ENCODE measurements at places on chromosomes 16 and 17.
A peak's percentile ranks its signal among the peaks of the same experiment; 100 is the strongest.

DNA sequence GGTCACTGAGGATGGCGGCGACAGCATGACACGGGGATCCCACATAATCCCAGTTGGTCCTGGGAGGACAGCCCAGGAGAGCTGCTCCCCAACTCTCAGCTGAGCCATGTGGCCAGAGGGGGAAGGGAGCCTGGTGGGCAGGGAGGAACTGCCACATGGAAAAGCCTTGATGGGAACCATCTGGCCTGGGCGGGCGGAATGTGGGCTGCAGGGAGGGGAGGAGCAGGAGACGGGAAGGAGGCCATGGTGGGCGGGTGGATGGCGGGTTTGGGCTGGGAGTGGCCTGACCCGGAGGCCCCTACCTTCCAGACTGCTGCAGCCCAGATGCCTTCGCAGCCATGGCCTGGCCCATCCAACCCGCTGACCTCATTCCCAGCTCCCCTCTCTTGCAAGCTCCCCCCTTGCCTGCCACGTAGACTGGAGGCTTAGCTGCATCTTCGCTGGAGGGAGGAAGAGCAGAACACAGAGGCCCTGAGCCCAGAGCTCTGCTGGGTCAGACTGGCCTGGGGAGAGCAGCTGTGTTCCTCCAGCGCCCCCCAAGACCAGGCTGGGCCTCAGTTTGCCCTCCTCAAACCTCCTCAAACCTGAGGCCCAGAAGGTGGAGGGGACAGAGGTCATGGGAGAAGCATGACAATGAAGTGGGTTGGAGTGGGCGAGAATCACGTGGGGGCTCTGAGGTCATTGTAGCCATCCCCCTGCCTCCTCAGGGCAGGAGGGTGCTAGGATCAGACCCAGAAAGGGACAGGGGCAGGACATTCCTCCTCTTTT, 8.2 kb upstream of the COL1A1 start:
- no peak for DNase-seq

GRCh38 chr16:22424161-22424937, 49.9 kb upstream of the CDR2 start:
- DNase-seq = no peak

- no peak for DNase-seq
Observed at GRCh38 chr16:84449156-84450140, 55.0 kb downstream of the MEAK7 start.

DNA sequence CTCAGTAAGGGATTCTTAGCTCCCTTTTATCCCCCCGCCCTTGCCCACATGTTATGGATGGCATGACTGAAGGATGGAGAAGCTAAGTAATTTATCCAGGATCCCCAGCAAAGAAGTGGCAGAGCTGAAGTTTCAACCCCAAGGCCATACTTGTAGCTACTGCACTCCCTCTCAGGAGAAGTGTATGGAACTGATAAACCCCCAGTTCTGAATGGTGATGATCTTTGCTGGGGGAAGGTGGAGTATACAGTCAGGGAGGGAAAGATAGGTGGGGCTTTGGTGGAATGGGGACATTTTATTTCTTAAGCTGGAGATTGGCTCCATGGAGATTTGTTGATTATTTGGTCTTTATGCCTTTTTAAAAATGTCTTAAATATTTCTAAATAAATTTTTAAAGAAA, 58.3 kb downstream of the TNRC6C start:
- DNase-seq = no peak

GRCh38 chr16:8943001-8943763, 20.5 kb downstream of the USP7 start:
- DNase-seq = no peak

- DNase-seq = no peak
Observed at GRCh38 chr17:48630925-48631692, 5.0 kb upstream of the HOXB9 start.

DNA sequence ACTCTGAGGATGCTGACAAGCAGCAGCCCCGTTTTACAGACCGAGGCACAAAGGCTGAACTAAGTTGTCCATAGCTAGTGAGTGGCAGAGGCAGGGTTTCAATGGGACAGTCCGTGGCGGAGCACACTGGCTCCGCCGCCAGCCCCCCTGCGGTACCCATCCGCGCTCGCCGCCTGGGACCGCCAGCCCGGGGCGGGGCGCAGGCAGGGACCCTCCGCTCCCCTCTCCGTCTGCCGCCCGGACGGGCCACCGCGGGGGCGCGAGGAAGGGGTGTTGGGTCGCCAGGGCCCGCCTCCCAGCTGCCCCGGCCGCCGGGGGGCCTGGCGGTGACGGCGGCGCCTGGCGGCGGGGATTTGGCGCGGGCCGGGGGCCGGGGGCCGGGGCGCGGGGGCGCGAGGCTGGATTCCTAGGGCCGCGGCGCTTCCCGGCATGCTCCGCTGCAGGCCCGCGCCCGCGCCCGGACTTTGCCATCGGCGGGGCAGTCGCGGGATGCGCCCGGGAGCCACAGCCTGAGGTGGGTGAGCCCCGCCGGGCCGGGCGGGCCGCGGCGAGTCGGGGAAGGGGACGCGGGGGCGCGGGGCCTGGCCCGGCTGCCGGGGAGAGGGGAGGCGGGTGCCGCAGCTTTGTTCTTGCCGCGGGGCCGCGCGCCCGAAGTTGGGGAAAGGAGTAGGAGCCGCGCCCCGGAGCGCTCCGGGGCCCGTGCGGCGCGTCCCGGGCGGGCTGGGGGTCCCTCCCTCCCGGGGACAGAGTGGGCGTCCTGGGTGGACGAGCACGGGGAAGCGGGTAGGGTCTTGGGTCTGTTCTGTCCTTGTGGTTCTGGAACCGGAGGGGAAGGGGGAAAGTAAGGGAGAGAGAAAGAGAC, at the start of gene TMEM98:
TMEM98 (plus strand) TSS at position 430 of the 862 bp plus-strand sequence. CDS start 3,376 bp downstream, outside the sequence.
- no peak for DNase-seq

GRCh38 chr16:88703486-88704309, 2.5 kb downstream of the RNF166 start:
- DNase-seq = peak; percentile 98

DNA sequence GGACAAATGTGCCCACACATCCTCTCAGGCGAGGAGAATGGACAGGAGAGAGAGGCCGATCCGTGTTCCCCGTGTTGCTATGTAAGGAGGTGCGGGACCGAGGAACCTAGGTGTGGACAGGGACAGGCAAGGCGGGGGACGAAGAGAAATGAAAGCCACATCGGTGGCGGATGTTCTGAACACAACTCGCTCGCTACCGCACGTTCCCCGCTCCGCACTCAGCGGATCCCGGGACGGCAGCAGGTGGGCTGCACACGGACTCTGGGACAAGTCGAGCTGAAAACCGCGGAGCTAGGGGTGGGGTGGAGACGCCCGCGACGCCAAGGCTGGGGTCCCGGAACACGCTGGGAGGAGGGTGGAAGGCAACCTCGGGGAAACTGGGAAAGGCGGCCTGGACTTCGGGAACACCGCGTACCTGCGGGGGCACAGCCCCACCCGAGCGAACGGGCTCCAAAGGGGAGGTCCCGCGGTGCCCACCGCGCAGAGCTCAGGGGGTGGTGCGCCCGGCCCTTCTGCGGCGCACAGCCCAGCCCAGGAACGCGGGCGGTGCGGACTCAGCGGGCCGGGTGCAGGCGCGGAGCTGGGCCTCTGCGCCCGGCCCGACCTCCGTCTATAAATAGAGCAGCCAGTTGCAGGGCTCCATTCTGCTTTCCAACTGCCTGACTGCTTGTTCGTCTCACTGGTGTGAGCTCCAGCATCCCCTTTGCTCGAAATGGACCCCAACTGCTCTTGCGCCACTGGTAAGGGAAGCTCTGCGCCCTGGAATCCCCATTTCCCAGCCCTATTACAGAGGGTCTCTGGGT, at the start of gene MT1E:
MT1E (plus strand) TSS at position 642 of the 803 bp plus-strand sequence; CDS start at position 713, 71 bp downstream.
- peak; percentile 71 for DNase-seq

DNA sequence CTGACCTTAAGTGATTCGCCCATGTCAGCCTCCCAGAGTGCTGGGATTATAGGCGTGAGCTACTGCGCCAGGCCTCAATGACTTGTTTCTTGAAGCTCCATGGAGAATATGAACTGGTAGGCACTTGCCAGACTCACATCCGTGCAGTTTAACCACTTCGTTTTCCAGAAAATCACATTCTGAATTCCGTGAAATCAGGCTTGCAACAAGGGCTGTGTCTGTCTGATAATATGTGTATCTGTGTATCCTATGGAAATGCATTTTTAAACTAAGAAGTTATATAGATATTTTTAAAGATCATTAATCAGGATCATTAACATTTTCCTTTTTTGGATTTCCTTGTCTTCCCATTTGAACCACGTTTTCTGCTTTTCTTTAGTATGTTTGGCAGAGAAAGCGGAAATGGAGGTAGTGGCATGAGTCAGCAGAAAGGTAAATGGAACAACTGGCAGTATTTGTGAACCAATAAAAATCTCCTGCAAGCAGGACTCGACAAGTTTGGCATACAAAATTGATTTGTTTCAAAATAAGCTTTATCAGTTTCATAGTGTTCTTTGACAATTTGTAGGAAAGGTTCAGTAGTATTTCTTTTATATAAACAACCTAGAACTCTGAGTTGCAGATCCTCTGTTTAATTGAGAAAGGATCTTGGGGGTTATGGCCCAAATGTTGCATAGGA, 33.0 kb downstream of the USP10 start:
- peak; percentile 49 for DNase-seq

DNA sequence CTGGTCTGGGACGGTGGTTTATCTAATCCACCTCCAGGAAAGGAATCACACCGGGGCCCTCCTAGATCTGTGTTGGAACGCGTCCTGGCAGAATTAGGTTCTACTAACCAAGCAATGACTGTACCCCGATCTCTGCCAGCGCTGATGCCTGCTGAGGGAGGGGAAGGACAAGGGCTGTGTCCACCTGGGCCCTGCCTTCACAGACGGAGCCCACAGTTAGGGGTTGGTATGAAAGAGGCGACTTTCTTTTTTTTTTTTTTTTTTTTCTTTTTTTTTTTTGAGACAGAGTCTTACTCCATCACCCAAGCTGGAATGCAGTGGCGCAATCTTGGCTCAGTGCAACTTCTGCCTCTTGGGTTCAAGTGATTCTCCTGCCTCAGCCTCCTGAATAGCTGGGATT, 9.9 kb upstream of the KRT19 start:
- DNase-seq = no peak

DNA sequence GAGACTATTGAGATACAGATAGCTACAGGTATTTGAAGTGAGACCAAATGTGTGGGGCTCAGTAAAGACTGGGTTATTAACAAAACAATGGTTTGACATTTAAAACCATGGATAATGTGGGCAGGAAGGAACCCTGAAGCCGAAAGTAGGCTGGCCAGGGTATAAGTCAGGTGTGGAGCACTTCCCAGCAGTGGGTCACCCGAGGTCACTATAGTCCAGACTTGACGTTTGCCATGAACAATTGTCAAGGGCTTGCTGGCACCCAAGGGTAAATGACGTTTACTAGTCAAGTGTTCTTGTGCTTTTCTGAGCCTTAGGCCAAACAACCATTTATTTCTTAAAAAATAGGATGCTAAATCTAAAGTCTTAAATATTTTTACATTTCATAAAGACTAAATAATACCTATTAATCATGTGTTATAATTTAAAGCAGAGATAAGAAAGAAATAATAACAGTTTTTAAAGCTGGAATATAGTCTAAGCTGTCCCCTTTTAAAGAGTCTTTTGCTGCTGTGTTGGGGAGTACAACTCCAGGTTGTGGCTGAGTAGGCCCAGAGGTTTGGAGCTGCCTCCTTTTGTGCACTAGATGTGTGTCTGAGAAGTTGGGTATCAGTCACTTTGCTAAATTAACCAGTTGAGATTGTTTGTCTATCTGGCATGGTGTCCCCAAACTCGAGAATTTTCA, 15.7 kb downstream of the ALDH3A2 start:
- DNase-seq = no peak

- DNase-seq = no peak
Observed at GRCh38 chr16:54616610-54617009, 314.1 kb upstream of the IRX5 start.

DNA sequence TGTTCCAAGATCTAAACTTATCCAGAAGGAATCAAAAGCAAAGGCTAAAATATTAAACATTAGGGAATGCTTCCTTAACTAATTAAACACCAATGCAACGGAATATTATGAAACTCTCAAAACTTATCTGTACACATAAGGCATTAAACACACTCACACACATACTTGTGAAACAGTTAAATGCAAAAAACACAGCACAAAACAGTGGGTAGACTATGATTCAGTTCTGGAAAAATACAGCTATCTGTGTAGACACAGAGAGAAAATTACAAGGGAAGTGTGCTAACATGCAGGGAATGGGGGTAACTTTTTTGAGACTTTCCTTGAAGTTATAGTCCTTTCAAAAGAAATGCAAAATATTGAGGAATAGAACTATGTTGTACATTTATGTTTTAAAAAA, 36.7 kb upstream of the CCL1 start:
- no peak for DNase-seq

GRCh38 chr17:79023180-79023705, 726 bp upstream of the C1QTNF1 start:
- DNase-seq = no peak

DNA sequence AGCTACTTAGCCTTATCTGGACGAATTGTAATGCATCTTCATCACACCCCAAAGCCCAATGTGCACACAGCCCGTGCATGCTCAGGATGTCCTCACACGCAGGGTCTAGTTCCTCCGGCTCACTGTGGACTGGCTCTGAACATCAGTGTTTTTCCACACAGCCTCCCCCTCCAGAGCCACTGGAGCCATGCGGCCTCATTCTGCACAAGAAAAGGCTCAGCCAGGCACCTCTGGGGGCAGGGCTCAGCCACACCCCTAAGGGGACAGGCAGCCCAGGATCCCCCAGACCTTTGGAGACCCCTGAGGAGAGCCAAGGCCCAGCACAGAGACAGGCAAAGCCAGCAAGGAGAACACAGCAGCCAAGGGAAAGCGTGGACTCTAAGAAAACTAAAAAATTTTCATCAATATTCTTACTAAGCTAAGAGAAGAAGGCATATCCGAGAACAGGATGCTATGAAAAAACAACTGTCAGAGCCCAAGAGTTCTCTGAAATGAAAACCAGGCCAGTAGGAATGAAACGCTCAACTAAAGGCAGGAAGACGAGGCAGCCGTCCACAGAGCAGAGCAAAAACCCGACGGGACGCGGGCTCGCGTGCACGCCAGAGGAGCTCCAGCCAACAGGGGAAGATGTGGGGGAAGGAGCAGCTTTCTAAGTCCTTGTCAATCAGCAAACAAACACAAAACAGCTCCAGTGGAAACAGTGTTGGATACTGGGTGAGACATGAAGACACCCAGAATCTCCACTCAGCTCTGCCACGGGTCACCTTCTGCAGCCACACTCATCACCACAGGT, 34.5 kb downstream of the MAP1LC3B start:
- no peak for DNase-seq

- DNase-seq = no peak
Observed at GRCh38 chr17:38544839-38545209, 60.9 kb downstream of the SRCIN1 start.

Data from NB4 (cell line).